Stimulated activated CD8-positive, alpha-beta memory T cell treated with anti-CD3 and anti-CD28 coated beads, Interleukin-4, amount 100 ng/mL, for 4 hours (primary cell): ENCODE measurements at places on chromosomes 4 and X.

DNA sequence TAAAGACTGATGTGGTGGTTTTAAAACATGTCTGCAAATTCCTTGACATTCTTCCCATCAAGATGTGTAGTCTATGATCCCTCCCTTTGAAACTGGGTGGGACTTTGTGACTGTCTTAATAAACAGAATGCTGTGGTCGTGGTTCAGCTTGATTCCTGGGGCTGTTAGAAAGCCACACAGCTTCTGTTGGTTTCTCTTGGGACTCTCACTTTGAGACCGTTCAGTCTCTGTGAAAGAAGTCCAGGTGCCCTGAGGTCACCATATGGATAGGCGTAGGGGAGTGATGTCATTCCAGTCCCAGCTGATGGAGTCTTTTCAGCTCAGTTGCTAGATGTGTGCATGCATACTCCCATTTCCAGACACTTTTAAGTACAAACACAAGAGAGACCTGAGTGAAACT, 216.6 kb downstream of the KDR start:
- no peak for DNase-seq

DNA sequence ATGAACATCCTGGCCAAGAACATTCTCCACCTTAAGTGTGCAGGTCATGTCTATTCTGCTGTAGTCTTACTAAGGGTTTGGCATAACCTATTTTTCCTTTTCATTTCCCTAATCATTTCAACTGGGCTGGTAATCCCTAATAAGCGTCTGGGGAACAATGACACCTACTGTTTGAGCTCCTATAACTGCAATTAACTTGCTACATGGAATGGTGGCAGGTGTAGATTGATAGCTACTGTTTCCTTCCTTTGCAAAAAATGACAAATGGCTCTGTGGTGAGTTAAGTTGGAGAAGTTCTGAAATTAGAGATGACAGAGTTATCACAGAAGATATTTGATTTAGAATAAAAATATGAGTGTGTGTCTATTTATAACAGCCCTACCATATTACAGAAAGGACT, 104.5 kb upstream of the NAP1L5 start:
- no peak for DNase-seq

DNA sequence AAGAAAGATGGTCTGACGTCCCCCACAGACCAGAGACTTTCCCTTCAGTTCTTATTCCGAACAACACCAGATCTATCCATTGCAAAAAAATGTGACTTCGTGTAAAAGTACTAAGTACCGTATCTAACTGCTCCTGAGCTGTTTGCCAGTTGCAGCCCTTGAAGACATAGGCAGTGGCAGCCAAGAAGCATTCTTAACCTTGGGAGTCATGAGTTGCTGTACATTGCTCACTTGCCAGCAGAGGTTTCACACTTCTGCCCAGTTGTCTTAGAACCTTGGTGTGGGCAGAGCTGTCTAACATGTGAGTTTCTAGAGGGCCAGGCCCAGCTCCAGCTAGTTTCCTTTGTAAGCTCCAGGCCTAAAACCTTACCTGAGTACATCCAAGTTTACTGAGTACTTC, 10.5 kb upstream of the CHRDL1 start:
- no peak for DNase-seq

DNA sequence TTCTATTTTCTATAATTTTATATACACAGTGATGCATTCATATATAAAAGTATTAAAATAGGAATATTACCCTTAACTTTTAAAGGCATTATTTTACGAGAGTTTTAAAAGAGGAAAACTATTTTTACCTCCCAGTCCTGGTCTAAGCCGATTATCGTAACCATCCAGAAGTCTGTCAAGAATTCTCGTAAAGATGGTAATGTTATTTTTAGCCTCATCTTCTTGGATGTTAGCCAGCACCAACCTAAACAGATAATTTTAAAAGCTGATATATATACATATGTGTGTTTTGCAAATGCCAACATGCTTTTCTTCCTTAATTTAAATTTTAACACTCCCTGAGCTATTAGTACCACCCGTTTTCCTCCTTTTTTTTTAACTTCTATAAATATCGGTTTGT, 4.0 kb downstream of the GABRA2 start:
- DNase-seq: no peak

GRCh38 chrX:12329476-12329875, 191.2 kb downstream of the FRMPD4 start:
- DNase-seq: no peak

GRCh38 chrX:15336023-15336413, 695 bp upstream of the PIGA start:
- no peak for DNase-seq

GRCh38 chr4:88335092-88335665, 43.5 kb upstream of the HERC6 start:
- no peak for DNase-seq

DNA sequence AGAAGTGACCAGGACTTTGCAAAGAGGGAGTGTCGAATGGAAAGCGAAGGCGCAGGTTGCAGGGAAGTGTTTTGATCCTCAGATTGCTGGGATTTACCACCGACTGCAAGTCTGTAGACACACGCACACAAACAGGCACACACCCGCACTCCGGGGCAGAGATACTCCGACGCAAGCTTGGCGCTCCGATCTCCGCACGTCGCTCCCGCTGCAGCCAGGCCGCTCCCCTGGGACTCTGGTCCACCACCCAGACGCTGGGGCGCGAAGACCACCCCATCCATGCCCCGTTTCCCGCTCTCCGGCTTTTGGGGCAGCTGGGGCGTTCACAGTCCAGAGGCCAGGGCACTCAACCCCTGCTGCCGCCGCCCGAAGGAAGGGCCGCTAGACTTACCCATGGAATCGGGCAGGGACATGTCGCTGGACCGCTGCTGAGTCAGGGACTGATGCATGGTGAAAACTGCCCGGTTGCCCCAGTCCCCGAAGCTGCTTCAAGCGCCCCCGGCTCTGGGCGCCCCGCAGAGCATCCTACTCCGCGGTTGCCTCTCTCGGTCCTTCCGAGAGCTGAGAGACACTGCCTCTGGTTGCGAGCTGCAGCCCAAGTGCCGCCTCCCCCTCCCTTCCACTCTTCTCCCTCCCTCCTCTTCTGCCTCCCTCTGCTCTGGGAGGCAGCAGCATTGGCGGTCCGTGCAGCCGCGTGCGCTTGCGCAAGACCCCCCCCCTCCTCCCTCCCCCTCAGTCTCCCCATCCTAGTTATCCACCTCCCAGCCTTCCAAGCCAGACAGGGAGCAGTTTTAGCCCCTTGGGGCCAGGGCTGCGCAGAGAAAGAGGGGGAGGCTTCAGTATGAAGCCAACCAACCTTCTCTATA, at the start of gene TMEM255A:
TSS of gene TMEM255A (minus strand) at position 601 of the 866 bp plus-strand sequence. CDS start at position 449, 152 bp downstream.
- no peak for DNase-seq

GRCh38 chr4:127997534-127998388, 32.6 kb downstream of the ABHD18 start:
- no peak for DNase-seq
